Stimulated activated CD4-positive, alpha-beta T cell treated with anti-CD3 and anti-CD28 coated beads, Interleukin-4, amount 100 ng/mL, for 4 hours (primary cell): ENCODE measurements at places on chromosomes 4 and X.

DNA sequence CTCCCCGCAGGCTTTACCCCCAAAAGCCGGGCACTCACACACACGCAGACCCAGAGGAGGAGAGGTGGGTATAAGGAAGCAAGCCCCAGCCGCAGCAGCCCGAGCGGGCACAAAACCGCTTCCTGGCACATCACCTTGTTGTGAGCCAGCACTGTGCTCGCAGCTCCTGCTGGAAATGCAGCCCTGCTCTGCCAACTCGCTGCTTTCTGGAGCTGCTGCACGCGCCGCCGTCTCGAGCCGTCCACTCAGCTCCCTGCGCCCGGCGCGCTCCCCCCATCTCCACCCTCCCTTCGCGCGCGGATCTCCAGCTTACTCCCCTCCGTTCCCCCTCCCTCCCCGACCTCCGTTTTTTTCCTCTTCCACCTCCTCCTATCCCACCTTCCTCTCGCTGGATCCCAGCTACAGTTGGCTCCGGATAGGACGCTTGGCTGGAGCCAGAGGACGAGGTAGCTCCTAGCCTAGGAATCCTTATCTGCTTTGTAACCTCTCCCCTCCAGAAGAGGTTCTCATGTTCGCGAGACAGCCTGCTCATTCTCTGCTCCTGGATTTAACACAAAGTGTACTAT, at the start of gene SPOCK3:
SPOCK3 (minus strand) TSS at position 179 of the 566 bp plus-strand sequence.
- DNase-seq: no peak

GRCh38 chr4:130722361-130722760, 1626.4 kb downstream of the C4orf33 start:
- DNase-seq: no peak

DNA sequence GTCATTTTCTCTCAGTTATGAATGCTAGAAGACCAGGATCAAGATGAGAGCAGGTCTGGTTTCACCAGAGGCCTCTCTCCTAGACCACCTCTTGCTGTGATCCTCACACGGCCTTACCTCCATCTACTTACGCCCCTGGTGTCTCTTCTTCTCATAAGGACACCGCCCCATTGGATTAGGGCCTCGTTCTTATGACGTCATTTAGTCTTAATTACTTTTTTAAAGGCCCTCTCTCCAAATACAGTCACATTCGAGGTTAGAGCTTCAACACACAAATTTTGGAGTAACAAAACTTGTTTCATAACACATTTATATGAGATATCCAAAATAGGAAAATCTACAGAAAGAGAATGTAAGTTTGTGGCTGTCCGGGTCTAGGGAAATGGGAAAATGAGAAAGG, 391.0 kb upstream of the PITX2 start:
- DNase-seq: no peak

GRCh38 chrX:68872171-68872570, 43.4 kb downstream of the EFNB1 start:
- no peak for DNase-seq

- no peak for DNase-seq
Observed at GRCh38 chr4:186027405-186027804, 41.6 kb upstream of the TLR3 start.

DNA sequence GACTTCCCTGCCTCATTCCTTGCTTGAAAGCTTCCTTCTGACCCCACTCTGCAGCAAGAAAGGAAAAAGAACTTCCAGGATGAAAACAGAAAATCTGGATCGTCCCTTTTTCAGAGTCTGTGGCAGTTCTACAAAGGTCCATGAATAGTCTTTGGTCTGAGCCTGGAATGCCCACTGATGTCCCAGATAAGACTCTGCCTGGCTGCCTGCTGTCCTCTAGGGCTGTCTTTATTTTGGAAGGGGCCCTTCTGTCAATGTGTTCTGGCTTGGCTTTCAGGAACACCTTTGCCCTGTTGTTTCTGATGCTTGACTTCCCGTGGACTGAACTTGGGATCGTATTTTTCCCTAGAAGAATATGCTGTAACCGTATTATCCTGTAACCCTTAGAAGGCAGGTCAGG, 114.7 kb upstream of the LNX1 start:
- no peak for DNase-seq

DNA sequence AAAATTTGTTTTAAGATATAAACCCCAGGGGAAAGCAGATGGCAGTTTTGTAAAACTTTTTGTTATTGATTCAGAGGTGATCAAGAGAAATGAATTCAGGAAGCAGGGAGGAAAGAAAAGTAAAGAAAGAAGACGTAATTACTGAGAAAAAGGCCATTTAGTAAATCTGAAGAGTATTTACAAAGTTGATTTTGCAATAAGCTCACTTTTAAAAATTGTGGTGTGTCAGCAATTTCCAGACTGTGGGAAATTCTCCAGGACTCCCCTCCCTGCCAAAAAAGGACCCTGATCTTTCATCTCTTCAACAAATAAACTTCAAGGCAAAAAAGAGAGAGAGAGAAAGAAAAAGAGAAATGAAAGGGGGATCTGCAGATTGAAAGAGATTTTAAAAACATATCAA, 36.6 kb downstream of the PCYT1B start:
- DNase-seq: no peak

- DNase-seq: no peak
Observed at GRCh38 chrX:72046447-72046846, 85.3 kb downstream of the RTL5 start.

DNA sequence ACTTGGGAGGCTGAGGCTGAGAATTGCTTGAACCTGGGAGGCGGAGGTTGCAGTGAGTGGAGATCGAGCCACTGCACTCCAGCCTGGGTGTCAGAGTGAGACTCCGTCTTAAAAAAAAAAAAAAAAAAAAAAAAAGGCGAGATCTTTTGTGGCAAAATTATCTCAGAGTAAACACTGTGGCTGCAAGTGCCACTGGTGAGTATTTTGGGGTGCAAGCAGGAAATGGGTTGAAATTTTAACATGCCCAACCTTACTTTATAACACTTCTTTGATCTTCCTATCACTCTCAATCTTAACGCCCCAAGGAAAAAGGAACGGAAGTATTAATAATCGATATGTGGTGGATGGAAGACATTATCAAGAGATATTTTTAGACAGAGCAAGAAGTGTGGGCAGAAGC, 32.1 kb downstream of the SLC34A2 start:
- no peak for DNase-seq

DNA sequence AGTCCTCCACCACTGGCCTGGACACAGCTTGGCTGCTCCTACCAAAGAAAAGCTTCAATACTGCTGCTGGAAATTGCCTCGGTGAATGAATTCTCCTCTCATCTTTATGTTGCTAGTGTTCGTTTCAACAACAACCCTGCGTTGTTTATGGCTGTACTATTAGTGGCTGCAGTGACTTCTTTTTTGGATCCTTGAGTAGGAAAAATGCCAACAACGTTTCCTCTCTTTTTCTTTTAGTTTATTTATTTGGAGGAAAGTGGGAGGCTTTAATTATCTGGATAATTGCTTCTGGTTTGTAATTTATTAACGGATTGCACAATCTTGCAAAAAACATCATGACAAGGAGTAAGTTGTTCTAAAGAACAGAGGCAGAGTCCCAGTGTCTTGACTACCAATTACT, 464.1 kb upstream of the TRAM1L1 start:
- no peak for DNase-seq

DNA sequence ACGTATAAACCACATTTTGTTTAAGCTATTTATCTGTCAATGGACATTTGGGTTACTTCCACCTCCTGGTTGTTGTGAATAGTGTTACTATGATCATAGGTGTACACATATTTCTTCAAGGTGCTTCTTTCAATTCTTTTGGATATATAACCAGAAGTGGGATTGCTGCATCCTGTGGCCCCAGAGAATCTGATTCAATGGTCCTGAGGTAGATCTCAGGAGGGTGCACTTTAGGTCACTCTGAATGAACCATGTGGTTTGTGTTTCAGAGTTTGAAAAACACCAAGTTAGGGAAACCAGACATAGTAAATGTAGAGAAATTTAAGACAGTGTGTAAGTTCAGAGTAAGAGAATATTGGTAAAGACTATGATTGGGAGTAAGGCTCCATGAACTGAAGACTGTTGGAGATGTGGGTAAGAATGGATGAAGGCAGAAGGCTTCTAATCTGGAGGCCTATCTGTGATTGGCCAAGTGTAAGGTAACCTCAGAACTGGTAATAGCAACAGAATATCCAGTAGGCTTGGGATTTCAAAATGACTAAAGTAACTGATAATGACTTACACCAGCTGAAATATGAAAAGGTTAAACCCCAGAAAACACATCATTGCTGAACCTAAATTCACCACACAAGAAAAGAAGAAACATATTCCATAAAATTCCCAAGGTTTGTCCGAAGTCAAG, 236.9 kb downstream of the CAMK2D start:
- DNase-seq: no peak

DNA sequence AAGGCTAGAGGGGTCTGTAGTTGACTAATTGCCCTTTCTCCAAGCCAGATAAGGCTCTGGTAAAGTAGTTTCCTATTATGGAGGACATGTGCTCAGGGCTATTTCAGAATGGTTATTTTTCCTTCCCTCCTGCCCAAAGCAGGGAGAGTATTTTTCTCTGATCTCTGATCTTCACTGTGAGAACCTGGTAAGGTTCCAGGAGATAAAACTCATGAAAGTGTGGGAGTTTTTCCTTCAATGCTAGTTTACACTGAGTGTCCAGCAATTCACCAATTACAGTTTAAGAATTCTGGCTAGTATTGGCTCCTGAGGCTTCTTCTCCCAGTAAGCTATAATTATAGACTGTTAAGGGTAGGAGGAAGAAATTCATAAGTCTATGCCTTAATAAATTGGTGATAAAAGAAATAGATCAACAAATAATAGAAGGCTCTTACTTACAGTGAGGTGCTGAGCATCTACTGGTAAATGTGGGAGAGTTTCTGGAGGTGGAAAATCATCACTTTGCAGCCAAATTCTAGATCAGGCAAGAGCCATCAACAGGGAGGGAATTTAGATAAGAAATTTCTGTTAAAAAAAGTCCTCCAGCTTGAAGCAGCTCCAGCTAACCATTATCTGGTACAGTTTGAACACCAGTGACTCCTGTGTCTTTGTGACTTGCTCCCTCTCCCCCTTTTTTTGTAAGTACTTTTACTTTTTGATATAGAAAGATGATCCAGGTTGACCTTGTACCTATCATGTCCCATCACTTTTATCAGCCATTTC, 30.9 kb downstream of the CASP6 start:
- no peak for DNase-seq

DNA sequence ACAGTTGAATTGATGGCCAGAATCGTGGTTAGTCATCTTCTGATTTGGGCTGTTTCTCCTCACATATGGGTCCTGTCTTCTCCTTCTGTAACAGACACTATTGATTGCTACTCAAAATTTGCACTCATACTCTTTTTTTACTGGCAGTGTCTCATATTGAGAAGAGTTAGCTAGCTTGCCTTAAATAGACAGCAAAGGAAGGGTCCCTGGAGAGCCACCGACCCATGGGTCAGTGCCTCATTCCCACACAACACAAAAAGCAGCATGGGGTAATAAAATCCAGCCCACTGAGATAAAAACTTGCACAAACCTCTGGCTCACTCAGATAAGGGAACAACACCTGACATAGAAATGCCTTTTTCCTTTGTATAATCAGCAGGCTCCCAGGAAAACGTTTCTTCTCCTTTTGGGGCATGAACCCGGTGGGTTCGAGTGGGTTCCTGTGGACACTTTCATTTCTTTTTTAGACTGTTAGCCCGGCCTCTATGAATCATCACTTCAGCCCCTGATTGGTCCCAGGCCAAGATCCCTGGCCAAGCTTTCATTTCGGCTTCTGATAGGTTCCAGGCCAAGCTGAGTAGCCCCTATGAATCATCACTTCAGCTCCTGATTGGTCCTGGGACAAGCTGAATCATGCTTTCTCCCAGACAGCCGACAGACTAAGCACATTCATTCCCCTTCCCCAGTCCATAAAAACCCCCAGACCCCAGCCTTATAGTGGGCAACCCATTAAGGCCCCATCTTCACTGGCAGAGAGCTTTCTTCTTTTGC, 408.1 kb downstream of the DCAF12L2 start:
- no peak for DNase-seq

DNA sequence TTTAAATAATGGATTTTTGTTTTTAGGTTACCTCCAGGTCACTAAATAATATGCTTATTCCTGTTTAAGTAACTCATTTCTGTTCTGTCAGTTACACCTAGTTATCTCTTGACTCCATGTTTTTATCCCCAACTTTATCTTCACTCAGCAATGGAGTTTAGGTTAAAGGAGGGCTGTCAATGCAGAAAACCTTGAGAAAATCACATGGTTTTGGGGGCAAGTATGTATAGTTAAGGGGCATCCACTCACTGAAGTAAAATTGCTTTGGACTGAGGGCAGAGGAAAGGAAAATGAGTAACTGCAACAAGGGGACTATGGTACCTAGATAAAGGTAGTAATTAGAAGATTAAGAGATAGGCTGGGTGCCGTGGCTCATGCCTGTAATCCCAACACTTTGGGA, 87.1 kb downstream of the UBE2K start:
- no peak for DNase-seq

DNA sequence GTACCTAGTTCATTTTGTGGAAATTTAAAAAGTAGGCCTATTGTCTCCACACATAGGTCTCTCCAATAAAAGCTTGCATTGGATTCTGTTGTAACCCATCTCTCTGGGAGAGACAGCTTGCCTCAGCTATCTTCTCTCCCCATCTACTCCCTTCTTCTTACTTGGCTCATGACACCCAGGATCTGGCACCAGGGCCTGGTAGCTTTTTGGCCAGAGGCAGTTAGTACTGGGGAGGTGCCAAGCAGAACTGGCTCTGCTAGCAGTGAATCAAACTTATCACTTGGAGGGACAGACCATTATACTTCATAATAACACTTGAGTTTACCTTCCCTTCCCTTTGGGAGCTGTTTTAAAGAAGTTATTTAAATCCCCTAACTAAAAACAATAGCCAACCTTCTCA, 31.8 kb downstream of the PLAC1 start:
- no peak for DNase-seq

DNA sequence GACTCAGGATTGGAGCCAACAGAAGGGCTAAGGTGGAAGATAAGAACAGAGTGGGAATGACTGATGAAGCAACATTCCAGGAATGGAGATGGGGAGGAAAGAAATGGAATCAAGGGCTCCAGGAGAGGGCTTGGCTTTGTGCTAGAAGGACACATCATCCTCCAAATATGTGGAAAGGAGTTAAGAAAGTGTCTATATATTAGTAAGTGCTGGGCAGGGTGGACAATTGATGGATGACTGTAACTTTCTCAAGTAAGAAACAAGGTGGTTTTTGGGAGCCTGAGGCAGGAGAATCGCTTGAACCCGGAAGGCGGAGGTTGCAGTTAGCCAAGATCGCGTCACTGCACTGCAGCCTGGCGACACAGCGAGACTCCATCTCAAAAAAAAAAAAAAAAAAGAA, 71.6 kb upstream of the NFKB1 start:
- DNase-seq: no peak

- DNase-seq: no peak
Observed at GRCh38 chrX:154855256-154855655, 20.8 kb upstream of the SMIM9 start.

DNA sequence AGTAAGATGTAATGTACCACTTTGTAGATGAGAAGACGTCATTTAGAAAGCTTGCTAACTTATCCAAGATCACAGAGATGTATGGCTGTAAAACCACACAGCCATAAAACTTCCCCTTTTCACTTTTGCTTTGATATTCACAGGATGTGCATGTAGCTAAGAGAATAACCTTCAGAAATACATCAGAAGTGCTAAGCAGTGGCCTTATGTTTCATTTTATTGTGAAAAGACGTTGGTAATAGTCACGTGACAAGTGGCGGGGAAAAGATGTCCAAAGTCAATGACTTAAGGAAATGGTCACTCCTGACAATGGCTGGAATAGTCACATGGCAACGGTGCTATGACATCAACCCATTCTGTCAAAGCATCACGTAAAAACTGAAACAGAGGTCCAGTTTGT, 12.9 kb upstream of the WDR17 start:
- no peak for DNase-seq
